ENCODE measurements at places on chromosomes 7 and 10. TPM values are rescaled to one million over a fixed set of nuclear protein-coding genes. Genes with fewer than 3 reads are reported as not detected.

Gene CTNNA3
- not detected for total RNA-seq

Gene PLCE1
- total RNA-seq, result 0.85 TPM

Gene CALCR
- not detected for total RNA-seq

Gene MAT1A
- under 0.01 TPM for total RNA-seq

Gene EMX2
- total RNA-seq, result 0.48 TPM

Gene AKR1D1
- not detected for total RNA-seq

Gene BCL7B
- 20.0 TPM for total RNA-seq

Gene GATAD1
- total RNA-seq, result 15.9 TPM

Gene ZYX
- total RNA-seq, result 15.8 TPM

Gene C10orf90
- total RNA-seq, result not detected

Gene IFIT1B
- not detected for total RNA-seq

Gene SPDYE6
- not detected for total RNA-seq

Gene GALNT11
- total RNA-seq, result 40.5 TPM

Gene NKX6-2
- total RNA-seq, result not detected

Gene COBL
- total RNA-seq, result 1.1 TPM

Gene GPR15LG
- total RNA-seq, result 3.4 TPM

Gene NUDT13
- total RNA-seq, result 0.72 TPM

Gene ZNF467
- total RNA-seq, result 1.2 TPM

Gene MYPN
- total RNA-seq, result not detected

Gene TSPAN13
- 32.2 TPM for total RNA-seq

Gene CYP26C1
- 0.24 TPM for total RNA-seq

Data from tracheal epithelial cell (primary cell).